Memory B cell (primary cell): ENCODE measurements at places on chromosomes 3 and 15.

GRCh38 chr15:38826880-38827279, 262.3 kb upstream of the RASGRP1 start:
- no peaks in the 10 kb centered on the region for H3K36me3 ChIP-seq
- H3K4me3 ChIP-seq, result no peak overlapping the region
- H3K27ac ChIP-seq, result no peak overlapping the region
- H3K27me3 ChIP-seq, result peaks cover 2% of the 10 kb centered on the region
- no peak for DNase-seq

GRCh38 chr3:138497851-138498250, 63.4 kb downstream of the ESYT3 start:
- DNase-seq, result no peak
- no peak overlapping the region for H3K4me3 ChIP-seq
- H3K27me3 ChIP-seq, result no peaks in the 10 kb centered on the region
- peaks cover 17% of the 10 kb centered on the region for H3K36me3 ChIP-seq

GRCh38 chr3:156816091-156816793, 9.9 kb upstream of the LEKR1 start:
- DNase-seq, result peak; percentile 10
- H3K4me3 ChIP-seq, result peak overlapping the region; percentile 96
- H3K4me1 ChIP-seq, result peaks cover 12% of the 10 kb centered on the region

DNA sequence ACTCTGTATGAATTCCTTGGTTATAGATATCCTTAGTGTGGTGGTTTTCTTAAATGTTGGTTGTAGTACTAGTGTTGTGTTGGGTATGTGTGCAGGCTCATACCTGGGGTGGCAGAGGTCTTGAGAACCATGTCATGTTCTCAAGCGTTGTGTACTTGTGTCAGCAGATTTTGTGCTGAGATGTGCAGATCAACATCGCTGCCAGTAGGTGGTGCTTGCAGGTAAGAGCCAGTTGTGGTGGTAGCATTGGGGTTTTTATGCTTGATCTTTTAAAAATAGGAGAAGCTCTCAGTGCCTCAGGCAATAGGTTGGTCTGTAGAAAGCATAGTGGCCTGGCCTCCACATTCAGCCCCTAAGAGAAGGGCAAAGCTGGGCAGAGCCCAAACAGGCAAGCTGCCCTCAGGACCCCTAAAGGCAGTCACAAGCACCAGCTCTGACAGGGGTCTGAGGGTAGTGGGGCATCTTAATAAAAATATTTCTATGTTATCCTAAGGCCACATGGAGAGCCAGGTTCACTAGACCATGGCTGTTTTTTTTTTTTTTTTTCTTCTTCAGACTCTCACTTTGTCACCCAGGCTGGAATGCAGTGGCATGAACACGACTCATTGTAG, 164.0 kb downstream of the IL20RB start:
- H3K27ac ChIP-seq, result no peak overlapping the region
- H3K36me3 ChIP-seq, result no peaks in the 10 kb centered on the region
- DNase-seq, result no peak
- H3K27me3 ChIP-seq, result peaks cover 10% of the 10 kb centered on the region

DNA sequence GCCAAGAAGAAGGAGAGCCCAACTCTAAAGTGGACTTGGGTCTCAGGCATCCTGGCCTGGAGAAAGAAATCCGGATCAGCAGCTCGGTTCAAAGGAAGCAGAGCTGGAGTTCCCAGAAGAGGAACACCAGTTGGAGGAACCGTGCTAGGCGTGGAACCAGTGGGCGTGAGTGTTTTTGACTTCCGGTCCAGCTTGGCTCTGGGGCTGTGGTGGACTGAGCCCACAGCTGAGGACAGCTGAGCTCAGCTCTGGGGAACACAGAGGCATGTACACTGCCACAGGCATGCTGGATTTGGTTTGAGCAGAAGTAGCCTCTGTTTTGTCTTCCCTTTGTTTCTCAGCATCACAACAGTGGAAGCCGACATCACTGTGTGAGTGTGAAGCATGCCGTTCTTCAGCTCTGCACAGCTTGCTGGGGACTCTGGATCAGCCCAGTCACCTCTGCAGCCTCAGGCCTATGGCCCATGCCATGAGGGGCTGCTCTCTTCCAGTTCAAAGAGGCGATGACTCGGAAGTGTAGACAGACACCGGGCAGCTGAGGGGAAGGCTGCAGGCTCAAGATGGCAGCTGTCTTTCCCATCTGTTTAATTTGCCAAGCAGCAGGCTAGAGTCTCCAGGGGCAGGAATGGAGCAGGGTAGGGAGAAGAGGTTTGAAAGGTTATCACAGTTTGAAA, 185.8 kb upstream of the UBE3A start:
- no peaks in the 10 kb centered on the region for H3K27me3 ChIP-seq
- no peak overlapping the region for H3K27ac ChIP-seq
- no peaks in the 10 kb centered on the region for H3K36me3 ChIP-seq
- DNase-seq, result no peak
- H3K4me3 ChIP-seq, result no peak overlapping the region

GRCh38 chr15:61501815-61502389, 272.8 kb upstream of the RORA start:
- H3K36me3 ChIP-seq, result no peaks in the 10 kb centered on the region
- no peaks in the 10 kb centered on the region for H3K4me1 ChIP-seq
- H3K27me3 ChIP-seq, result peaks cover 6% of the 10 kb centered on the region
- no peak overlapping the region for H3K27ac ChIP-seq

GRCh38 chr15:96329403-96329981, 1.0 kb upstream of the NR2F2 start:
- H3K27ac ChIP-seq, result peak overlapping the region; percentile 53
- peaks cover 5% of the 10 kb centered on the region for H3K36me3 ChIP-seq
- H3K27me3 ChIP-seq, result peaks cover 26% of the 10 kb centered on the region

- no peaks in the 10 kb centered on the region for H3K36me3 ChIP-seq
- no peaks in the 10 kb centered on the region for H3K4me1 ChIP-seq
- H3K27ac ChIP-seq, result no peak overlapping the region
- no peak overlapping the region for H3K4me3 ChIP-seq
- DNase-seq, result no peak
These were observed 47.3 kb downstream of the TRIM42 start for GRCh38 chr3:140724856-140725812.

DNA sequence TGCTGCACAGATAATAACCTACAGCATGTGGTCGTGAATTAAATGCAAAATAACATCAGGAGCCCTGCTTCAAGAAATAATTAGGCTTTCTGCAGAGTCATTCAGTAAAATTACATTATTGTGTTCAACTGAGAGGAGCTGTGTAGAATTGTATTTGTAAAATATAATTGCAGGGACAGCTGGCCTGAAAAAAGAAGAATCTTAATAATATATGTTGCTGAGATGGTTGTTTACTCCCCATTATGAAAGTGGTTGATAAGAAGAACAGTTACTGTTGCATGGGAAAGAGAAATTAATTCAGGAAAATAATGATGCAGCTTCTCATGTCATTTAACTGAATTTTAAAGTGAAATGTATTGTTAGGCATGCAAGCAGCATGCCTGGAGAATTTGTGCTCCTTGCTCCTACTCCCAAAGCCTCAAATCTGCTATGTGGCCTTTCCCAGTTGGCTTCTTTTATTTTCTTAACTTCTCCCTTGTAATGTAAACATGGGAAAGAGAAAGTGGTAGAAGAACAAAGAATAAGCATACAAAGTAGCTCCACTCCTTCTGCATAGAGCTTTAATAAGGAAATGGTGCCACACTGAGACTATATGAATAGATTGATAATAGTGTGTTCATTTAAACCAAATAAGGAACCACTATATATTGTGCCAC, 100.1 kb downstream of the VGLL3 start:
- H3K27me3 ChIP-seq, result no peaks in the 10 kb centered on the region
- no peak overlapping the region for H3K4me3 ChIP-seq
- H3K4me1 ChIP-seq, result no peaks in the 10 kb centered on the region

DNA sequence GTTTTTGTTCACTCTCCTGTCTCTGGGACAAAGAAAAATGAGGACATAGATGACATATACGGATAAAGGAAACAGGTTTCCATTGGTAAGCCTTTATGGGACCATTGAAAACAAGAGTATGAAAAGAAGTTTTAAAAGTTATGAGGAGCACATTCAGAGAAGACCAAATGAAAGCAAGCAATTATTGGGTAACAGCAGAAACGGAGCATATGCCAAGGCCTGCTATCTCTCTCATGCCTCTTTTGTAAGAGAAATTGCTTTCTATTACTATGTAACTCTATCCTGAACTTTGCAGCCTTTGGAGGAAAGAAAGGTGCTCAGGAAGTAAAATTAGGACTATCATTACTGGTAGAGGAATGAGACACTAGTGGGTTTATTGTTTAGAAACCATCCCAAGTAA, 14.9 kb upstream of the DPH6 start:
- H3K4me1 ChIP-seq, result no peaks in the 10 kb centered on the region
- DNase-seq, result no peak
- H3K36me3 ChIP-seq, result no peaks in the 10 kb centered on the region
- no peaks in the 10 kb centered on the region for H3K27me3 ChIP-seq
- H3K27ac ChIP-seq, result no peak overlapping the region

DNA sequence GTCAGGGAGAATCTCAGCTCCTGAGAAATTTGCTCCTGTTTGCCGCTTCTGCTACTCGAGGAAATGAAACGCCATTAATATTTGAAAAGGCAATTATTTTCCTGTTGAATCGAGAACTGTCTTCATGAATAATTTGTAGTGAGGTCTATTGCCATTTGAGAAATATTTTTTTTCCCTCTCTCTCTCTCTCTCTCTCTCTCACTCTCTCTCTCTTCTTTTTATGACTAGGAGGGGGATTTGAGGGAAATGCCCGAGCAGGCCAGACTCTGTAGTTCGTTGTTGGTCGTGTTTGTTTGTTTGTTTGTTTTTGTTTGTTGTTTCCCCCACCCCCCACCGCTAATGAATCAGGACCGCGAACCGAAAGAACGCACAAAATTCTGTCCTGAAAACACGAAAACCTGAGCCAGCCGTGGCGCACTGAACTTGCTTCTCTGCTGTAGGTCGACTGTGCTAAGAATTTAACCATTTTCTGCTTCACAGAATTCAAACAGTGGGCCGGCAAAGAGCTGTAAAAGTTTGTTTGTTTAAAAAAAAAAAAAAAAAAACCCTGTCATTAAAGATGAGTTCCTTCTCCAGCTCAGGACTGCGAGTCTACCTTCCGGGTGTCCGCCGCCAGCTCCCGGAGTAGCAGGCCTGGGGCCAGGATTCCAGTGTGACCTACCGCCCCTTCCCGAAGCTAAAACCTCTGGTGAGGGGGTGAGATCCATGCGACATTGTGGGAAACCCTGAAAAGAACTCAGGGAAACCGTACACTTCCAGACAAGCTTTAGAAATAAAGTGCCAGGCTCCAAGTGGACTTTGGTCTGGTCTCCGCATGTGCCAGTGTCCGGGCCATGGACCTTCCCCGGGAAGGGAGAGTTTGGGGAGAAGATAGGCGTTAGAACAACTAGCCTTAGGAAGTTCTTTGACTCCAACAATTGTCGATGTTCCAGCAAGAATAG, 12.1 kb downstream of the ZIC4 start:
- H3K36me3 ChIP-seq, result peaks cover 3% of the 10 kb centered on the region
- H3K27me3 ChIP-seq, result peaks cover 9% of the 10 kb centered on the region
- H3K27ac ChIP-seq, result no peak overlapping the region

DNA sequence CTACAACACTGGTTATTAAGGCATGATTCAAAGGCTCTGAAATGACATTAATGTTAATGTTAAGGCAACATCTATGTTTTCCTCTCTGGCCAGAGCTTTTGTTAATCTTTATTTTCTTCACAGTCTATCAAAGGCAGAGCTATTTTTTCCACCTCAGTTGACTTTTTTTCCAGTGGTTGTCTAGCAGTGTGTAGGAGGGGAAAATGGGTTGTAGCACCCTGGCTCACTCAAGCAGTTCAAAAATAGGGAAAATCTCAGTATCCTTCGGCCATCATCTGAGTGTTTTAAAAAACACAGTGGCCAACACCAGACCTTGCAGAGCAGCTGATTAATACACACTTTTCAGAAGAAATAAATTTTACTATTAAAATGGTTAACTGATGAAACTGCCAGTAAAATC, 21.4 kb downstream of the CBLB start:
- no peak overlapping the region for H3K27ac ChIP-seq
- no peak for DNase-seq

DNA sequence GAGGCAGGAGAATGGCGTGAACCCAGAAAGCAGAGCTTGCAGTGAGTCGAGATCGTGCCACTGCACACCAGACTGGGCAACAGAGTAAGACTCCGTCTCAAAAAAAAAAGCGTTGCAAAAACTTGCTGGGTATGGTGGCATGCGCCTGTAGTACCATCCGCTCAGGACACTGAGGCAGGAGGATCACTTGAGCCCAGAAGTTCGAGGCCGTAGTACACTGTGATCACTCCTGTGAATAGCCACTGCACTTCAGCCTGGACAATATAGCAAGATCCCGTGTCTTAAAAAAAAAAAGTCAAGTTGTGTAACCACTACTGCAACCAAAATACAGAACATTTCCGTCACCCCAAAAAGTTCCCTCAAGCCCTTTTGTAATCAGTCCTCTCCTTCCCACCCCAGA, 1.5 kb downstream of the ARPC4 start:
- H3K27ac ChIP-seq, result peak overlapping the region; percentile 98
- no peaks in the 10 kb centered on the region for H3K27me3 ChIP-seq
- no peak for DNase-seq
- peaks cover 45% of the 10 kb centered on the region for H3K4me1 ChIP-seq
- H3K36me3 ChIP-seq, result peaks cover 30% of the 10 kb centered on the region

GRCh38 chr3:7437231-7437630, 576.3 kb downstream of the GRM7 start:
- no peak overlapping the region for H3K27ac ChIP-seq
- no peaks in the 10 kb centered on the region for H3K4me1 ChIP-seq
- H3K27me3 ChIP-seq, result no peaks in the 10 kb centered on the region
- no peak for DNase-seq

GRCh38 chr15:70048198-70048565, 49.5 kb downstream of the TLE3 start:
- H3K4me3 ChIP-seq, result no peak overlapping the region
- no peak for DNase-seq
- H3K36me3 ChIP-seq, result peaks cover 43% of the 10 kb centered on the region
- no peaks in the 10 kb centered on the region for H3K27me3 ChIP-seq

DNA sequence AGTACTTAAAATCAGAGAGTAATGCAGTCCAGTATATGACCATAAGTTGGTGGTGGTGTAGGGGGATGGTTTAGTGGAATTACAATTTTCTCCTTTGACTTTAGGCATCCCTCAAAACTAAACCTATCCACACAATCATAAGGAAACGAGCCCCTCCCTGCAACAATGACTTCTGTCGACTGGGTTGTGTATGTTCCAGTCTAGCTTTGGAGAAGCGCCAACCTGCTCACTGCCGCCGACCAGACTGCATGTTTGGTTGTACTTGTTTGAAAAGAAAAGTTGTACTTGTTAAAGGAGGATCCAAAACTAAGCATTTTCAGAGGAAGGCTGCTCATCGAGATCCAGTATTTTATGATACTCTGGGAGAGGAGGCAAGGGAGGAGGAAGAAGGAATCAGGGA, 52.8 kb downstream of the MGA start:
- peaks cover 30% of the 10 kb centered on the region for H3K36me3 ChIP-seq
- H3K27ac ChIP-seq, result no peak overlapping the region
- DNase-seq, result no peak
- H3K27me3 ChIP-seq, result no peaks in the 10 kb centered on the region

- H3K36me3 ChIP-seq, result no peaks in the 10 kb centered on the region
- no peaks in the 10 kb centered on the region for H3K4me1 ChIP-seq
- no peak for DNase-seq
- H3K27ac ChIP-seq, result no peak overlapping the region
- H3K4me3 ChIP-seq, result no peak overlapping the region
These were observed 51.3 kb upstream of the FBN1 start for GRCh38 chr15:48696627-48697312.
